ENCODE measurements at places on chromosomes 2 and 18. TPM values are rescaled to one million over a fixed set of nuclear protein-coding genes. Genes with fewer than 3 reads are reported as not detected.
A peak's percentile ranks its signal among the peaks of the same experiment; 100 is the strongest.

GRCh38 chr18:25075783-25076182 lies 276.2 kb downstream of the ZNF521 start:
- H3K4me3 ChIP-seq: no peak overlapping the region
- no peaks in the 10 kb centered on the region for H3K36me3 ChIP-seq
- H3K4me1 ChIP-seq: peaks cover 26% of the 10 kb centered on the region
- DNase-seq: no peak
- no peak overlapping the region for H3K27ac ChIP-seq

- peaks cover 52% of the 10 kb centered on the region for H3K4me1 ChIP-seq
- peak overlapping the region; percentile 82 for H3K4me3 ChIP-seq
- H3K27ac ChIP-seq: no peak overlapping the region
- no peak for DNase-seq
Observed at GRCh38 chr2:191246820-191247380, 1.7 kb downstream of the MYO1B start.

COL4A4 gene
- 1.3 TPM for polyA plus RNA-seq

GCKR gene
- polyA plus RNA-seq: not detected

DNA sequence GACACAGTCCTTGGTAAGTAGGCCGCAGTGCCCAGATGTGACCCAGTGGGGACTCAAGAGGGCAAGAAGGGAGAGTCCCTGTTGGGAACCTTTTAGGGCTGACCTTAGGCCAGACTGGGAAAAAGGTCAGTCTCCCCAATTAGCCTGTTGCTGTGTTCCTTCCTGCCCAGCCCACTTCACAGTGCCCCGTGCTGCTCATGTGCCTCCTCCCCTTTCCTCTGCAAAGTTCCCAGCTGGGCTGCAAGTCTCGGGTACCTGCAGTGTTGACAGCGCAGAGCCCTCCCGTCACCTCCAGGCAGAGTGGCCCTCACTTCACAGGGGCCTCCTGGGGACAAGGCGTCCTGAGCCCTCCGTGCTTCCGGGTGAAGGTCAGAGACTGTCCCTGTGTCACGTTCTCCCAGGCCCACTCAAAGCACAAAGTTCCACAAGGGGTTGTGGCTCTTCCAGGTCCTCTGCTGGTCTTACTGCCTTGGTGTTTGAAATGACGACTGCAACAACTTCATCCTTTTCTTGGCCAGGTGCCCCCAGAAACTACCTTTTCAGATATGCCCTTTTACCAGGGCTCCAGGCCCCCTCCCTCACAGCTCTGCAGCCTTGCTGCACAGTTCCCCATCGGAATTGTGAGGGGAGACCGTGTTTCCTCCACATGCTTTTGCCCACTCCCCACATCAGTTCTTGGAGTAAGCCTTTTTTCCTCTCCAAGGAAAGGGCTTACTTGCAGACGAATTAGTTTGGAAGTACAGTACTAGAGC lies 225.8 kb downstream of the ALPK2 start:
- no peak overlapping the region for H3K4me3 ChIP-seq
- H3K4me1 ChIP-seq: 0 out of 2 replicates have a peak, but pooled peaks cover 6% of the 10 kb centered on the region
- 0 out of 2 replicates have a peak overlapping the region, but pooled peaks have one; percentile 19 for H3K27ac ChIP-seq
- DNase-seq: no peak
- no peaks in the 10 kb centered on the region for H3K27me3 ChIP-seq
- no peaks in the 10 kb centered on the region for H3K36me3 ChIP-seq

DNA sequence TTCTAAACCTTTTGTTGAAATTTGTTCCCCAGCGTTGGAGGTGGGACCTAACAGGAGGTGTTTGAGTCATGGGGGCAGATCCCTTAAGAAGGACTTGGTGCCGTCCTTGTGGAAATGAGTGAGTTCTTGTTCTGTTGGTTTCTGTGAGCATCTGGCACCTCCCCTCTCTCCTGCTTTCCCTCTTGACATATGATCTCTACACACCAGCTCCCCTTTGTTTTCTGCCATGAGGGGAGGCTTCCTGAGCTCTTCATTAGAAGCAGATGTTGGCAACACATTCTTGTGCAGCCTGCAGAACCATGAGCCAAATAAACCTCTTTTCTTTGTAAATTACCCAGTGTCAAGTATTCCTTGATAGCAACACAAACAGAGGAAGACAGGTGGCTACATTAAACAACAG lies 23.8 kb downstream of the NABP1 start:
- H3K27me3 ChIP-seq: no peaks in the 10 kb centered on the region
- H3K36me3 ChIP-seq: no peaks in the 10 kb centered on the region
- DNase-seq: no peak
- H3K27ac ChIP-seq: no peak overlapping the region
- no peaks in the 10 kb centered on the region for H3K4me1 ChIP-seq
- no peak overlapping the region for H3K4me3 ChIP-seq

GRCh38 chr2:128237081-128237534 lies 81.6 kb downstream of the HS6ST1 start:
- no peaks in the 10 kb centered on the region for H3K36me3 ChIP-seq
- no peaks in the 10 kb centered on the region for H3K4me1 ChIP-seq
- DNase-seq: no peak
- no peak overlapping the region for H3K4me3 ChIP-seq

B3GNT7 gene
- 47.1 TPM for polyA plus RNA-seq

- DNase-seq: no peak
- H3K4me3 ChIP-seq: no peak overlapping the region
- H3K36me3 ChIP-seq: peaks cover 22% of the 10 kb centered on the region
Observed at GRCh38 chr18:80136679-80137078, 27.6 kb downstream of the ADNP2 start.

HSBP1L1 gene
- polyA plus RNA-seq: 2.3 TPM

DNA sequence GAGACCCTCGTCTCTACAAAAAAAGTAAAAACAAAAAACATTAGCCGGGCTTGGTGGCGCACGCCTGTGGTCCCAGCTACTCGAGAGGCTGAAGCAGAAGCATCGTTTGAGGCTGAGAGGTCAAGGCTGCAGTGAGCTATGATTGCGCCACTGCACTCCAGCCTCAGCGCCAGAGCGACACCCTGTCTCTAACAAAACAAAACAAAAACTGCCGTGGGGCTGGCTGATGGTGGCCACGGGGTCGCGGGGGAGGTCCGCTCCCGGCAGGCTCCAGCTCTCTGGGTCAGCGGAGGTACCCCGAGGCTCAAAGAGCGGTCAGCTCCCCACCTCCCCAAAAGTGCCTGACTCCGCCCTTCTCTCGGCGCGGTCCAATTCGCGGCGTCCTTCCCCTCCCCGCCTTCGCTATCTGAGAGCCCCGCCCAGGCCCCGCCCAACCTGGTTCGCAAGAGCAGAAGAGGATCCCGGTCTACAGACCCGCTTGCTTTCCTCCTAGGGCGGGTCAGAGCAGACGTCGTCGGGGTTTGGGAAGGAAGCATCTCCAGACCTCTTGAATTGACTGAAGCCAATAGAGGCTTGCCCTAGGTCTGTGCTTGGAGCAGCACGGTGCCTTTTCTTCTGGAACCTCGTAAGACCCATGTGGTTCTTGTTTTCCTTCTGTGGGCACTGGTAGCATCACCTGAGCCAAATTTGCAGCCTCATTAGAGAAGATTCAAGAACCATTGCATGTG lies 7.8 kb downstream of the RAX start:
- peak; percentile 96 for DNase-seq
- H3K4me3 ChIP-seq: peak overlapping the region; percentile 57
- H3K36me3 ChIP-seq: no peaks in the 10 kb centered on the region
- peaks cover 46% of the 10 kb centered on the region for H3K4me1 ChIP-seq
- no peak overlapping the region for H3K27ac ChIP-seq
- H3K27me3 ChIP-seq: peaks cover 98% of the 10 kb centered on the region

Measured in GM23338 (cell line).